Posterior vena cava (tissue), 2 donors: ENCODE measurements at places on chromosomes 4 and X. TPM values are rescaled to one million over a fixed set of nuclear protein-coding genes. Genes with fewer than 3 reads are reported as not detected.

DNA sequence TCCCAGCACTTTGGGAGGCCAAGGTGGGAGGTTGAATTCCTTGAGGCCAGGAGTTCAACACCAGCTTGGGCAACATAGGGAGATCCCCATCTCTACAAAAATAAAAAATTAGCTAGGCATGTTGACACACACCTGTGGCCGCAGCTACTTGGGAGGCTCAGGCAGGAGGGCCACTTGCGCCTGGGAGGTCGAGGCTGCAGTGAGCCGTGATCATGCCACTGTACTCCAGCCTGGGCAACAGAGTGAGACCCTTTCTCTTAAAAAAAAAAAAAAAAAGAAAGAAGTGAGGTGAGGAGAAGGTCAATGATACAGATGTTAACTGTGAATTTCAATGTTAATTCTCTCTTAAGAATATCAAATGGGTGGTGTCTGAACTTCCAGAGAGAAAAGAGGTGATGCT is 15.1 kb upstream of the AP1S2 start:
- no peak for DNase-seq

DNA sequence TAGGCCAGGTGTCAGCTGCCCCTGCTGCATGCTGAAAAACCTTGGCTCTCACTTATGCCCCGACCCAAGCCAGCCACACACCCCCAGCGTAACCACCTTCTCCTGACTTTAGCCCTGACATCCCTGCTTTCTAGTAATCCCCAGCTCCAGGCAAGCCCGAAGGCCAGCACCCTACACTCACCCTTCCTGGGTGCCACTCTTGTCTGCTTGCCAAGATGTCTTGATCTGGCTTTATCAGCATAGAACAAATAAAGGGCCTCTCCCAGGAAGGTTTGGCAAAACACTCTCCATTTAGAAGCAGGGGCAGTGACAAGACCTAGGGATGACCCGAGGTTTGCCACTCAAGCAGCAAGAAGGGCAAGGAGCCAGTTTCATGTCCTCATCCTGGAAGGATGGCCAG is 6.8 kb upstream of the MAP9 start:
- no peak for DNase-seq

DNA sequence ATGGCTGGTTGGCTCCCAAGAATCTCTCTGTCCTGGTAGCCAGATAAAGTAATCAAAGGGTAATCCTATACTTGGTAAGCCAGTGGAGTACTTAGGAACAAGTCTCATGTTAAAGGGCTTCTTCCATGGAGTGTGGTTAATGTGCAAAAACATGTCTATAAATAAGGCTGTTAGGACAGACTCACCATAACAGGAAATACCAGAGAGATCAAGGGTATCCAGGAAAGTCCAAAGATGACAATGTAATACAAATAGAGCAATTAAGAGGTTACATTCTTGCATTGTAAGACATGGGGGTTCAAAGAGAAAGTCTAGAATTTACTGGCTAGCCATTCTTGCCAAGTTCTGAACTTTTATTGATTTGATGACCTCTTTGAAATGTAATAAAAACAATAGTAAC is 61.9 kb upstream of the ZCCHC13 start:
- DNase-seq = no peak

DNA sequence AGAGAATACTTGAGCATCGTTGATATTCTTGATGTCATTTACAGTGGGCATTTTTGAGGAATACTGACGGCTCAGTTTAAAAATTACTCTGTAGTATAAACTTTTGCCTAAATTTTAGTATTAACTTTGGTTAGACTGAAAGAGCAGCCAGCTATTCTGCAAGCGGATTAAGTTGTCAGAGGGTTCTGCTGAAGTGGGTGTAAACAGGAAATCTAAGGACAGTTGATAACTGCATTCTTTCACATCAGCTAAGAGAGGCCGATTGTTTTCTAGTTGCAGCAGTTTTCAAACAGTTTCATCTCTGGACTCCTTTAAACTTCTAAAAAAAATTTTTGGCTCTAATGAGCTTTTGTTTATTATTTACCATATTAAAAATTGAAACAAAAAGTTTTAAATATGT is 149.6 kb downstream of the RAPGEF2 start:
- DNase-seq = no peak

DNA sequence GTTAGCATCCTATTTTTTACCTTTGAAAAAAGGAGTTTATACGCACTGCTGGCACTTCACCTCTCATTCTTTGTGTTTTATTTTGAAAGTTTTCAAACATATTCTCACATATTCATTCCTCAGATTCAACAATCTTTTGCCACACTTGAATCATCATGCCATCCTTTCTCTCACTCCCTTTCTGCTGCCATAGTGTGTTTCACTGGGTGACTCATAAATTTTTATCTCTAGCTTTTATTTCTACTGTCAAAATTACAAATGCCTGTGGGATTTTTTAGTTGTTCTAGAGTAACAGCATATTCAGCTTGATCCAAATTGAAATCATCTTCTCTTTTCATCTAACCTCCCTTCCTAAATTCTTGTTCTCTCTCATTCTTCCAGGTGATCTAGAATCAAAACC is 28.0 kb downstream of the MFSD8 start:
- no peak for DNase-seq

DNA sequence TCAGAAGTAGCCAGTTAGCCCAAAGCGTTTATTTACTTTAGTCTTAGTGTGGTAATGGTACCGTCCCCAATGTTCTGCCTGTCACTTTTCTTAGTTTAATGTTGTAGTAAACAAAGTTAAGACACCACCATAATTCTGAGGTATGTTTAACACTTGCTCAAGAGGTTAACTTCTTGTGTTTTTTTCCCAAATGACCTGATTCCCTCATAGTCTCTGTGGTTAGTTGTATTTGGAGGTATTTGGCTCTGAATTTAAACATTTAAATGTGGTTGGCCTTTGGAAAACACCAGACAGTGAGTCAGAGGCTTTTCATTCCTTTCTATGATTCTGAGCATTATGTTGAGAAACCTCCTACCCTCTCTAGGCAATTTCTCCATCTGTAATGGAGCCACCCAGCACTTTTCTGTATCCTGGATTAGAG is 47.9 kb downstream of the CXCL1 start:
- DNase-seq = no peak

DNA sequence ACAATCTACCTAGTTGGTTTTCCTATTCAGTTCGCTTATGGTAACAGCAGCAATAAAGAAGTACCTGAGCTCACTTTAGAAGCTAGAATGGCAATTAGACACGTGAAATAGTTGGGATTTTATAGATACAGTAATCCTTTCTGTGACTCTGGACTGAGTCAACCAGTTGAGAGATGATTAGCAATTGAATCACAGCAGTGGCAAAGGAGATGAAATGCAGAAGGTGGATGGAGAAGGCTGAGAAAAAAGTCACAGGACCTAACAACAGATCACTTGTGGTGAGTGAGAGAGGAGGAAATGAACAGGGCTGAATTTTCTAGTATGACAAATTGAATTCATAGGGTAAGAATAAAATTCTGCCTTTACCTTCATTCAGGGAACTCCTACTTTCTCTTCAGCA is 197.1 kb upstream of the MAGEB18 start:
- DNase-seq = no peak

Gene SHROOM2
- total RNA-seq = 1.2 TPM

- no peak for DNase-seq
Measured at GRCh38 chrX:32141841-32142240, 1069.5 kb downstream of the DMD start.

GRCh38 chr4:5238173-5238572 is 186.9 kb downstream of the STK32B start:
- no peak for DNase-seq

GRCh38 chr4:101153653-101154052 is 193.7 kb downstream of the PPP3CA start:
- DNase-seq = no peak

GRCh38 chr4:9904976-9905587 is 116.2 kb downstream of the SLC2A9 start:
- no peak for DNase-seq

DNA sequence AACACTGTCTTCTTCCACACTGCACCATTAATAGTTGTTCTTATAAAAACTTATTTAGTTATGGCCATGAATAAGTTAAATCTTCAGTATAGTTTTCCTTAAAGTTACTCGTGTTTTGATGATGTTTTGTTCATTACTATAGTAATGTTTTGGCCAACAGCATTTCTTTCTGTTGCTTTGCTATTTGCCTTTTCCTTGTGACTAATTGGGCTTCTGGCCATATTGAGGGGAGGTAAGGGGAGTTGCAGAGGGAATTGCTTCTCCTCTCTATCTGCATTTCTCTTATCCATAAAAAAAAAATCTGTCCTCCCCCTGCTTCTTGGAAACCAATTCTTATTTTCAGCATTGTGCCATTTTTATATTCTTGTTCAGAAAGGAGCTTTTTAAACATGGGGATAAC is 42.7 kb upstream of the ZCCHC12 start:
- DNase-seq = no peak

Gene ARL9
- 0.32 TPM for total RNA-seq

Gene TSPAN7
- 30.5 TPM for total RNA-seq

- no peak for DNase-seq
Measured at GRCh38 chr4:108385076-108385475, 216.3 kb upstream of the LEF1 start.

DNA sequence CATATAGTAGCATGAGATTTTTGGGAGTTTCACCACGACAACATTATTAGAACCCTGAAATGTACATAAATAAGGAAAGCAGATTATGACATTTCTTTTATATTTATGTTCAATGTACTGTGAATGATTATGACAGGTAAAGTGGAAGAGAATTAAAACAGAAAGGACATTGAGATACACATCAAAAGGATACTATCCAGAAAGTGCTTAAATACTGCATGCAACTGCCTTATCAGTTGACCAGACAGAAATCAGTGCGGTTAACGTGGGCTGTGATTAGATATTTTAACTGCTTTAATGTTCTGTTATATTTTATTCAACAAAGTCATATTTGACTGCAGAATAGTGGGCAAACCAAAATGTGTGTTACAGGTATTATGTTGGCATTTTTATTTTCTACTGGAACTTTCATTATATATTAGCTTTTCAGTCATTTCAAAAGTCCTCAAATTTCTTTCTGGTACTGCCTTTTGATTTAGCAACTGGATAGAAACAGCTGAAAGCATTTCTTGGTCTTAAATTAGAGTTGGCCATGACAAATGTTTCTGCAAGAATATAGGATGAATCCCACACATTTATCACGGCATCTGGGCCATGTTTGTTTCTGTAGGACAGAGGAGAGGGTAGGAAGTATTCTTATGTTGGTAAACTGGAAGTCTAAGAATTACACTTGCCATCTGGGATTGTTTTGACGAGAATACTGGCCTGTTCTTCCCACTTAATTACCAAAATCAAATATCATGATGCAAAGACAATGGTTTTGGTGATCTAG is 255.2 kb downstream of the SLC39A8 start:
- no peak for DNase-seq

DNA sequence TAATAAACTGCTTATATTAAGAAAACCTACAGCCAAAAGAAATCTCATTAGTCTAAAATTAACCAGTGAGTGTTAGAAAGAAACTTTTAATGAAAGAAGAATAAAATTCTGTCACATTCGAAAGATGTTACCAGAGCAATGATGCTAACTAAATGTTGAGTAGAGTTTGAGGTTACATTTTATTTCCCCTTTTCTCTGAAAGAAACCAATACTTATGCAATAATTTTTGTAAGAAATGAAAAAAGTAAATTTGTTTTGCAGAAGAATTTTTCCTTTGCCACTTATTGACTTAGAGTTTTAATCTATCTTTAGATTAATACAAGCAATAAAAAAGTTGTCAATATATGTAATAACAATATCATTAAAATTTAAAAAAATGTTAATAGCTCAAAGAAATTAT is 574.0 kb upstream of the GALNTL6 start:
- DNase-seq = no peak
